Suppressor macrophage treated with lipopolysaccharide for 4 hours (primary cell): ENCODE measurements at places on chromosomes 6 and 20.

GRCh38 chr6:137216875-137217553 is 2.2 kb downstream of the IFNGR1 start:
- DNase-seq: no peak

GRCh38 chr6:73180763-73181619 is 44.3 kb downstream of the KHDC1L start:
- DNase-seq: peak; percentile 65

- no peak for DNase-seq
Measured at GRCh38 chr20:57310821-57311514, 18.6 kb upstream of the SPO11 start.

- peak; percentile 28 for DNase-seq
Measured at GRCh38 chr6:134065706-134066105, 13.3 kb upstream of the SLC2A12 start.

DNA sequence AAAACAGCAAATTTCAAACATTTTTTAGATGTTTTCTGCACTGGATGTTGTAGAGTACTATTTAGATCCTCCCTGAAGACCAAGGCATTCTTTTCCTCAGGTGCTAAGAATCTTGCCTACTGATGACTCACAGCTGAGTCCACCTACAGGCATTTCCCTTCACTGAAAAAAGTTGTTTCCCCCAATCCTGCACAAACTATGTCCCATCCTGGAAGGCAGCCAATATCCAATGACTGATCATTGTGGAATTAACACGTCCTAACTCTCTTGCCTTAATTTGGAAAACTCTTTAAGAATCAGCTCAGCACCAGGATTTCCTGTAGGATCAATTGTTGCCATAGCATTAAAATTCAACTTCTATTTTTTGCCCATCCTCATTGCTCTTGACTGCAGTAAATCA is 268.4 kb upstream of the IRAK1BP1 start:
- no peak for DNase-seq

DNA sequence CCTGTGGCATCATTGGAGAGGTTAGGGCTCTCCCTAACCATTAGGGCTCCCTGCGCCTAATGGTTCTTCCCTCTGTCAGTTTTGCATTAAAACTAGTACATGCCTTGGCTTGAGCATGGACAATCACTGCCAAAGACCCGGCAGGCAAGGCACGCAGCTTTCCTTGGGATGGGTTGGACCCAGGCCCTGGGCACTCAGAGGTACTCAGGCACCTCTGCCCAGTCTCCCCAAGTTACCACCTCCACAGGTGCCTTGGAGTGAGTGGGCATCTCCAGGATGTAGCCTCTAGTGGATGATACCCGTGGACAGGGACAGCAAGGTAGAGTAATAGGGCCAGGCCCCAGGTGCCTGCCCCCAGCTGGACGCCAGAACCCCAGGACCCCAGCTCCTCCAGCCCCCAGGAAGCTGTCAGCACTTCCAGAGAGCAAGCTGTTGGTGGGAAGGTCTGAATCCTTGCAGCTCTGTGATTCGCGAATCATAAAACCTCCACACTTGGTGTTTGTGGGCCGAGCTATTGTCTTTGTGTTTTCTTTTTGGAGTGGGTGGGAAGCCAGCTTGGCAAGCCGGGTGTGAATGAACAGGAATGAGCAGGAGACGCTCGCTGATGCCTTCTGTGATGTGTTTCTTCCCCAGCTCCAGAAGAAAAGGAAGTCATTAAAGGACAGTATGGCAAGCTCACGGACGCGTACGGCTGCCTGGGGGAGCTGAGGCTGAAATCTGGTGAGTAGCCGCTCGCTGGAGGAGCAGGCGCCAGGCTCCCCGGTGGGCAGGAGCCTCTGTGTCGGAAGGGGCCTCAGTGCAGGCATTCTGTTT is 35.1 kb downstream of the SYNJ2 start:
- DNase-seq: no peak

DNA sequence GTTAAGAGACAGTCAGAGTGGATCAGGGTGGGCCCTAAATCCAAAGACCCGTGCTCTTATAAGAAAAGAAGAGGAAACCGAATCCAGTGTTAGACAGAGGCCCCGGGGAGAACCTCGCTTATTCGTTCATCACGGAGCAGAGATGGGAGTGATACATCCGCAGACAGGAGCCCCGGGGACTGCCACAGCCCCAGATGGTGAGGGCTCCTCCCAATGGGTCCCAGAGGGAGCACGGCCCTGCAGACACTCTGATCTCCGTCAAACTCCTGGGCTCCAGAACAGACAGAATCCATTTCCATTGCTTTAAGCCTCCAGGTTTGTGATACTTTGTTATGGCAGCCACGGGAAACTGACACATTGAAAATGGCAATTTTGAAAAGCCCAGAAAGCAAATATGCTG is 47.0 kb downstream of the CDH4 start:
- DNase-seq: no peak

DNA sequence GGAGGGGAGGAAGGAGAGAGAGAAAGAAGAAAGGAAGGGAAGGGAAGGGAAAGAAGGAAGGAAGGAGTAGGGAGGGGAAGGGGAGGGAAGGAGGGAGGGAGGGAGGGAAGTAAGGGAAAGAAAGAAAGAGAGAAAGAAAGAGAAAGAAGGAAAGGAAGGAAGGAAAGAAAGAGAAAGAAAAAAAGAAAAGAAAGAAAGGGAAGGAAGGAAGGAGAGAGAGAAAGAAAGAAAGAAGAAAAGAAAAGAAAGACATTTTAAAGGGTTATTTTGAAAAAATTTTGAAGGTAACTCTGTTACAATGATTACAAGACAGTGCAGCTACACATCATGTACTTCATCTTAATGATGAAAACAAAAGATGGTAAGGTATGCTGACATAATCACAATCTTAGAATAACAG is 3.9 kb downstream of the KIAA0319 start:
- no peak for DNase-seq

DNA sequence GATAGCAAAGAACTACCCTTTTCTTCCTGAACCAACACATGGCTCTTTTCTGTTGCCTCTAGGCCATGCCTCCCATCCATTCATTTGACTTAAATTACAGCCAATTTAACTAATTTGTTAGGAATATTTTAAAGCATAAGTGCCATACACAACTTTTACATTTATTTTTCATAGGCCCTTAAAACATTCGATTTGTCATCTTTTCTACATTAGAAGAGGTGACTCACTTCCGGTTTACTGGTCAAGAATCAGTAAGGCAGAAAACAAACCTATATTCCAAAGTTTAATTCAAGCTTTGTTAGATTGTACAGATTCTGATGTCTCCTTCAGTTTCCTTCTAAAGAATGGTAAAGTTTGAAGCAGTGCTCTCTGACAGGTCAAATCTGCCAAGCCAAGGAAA is 344.3 kb downstream of the SAMD5 start:
- no peak for DNase-seq

GRCh38 chr6:109978174-109979032 is at the start of gene GPR6:
TSS of gene GPR6 (plus strand) at chr6:109978311. CDS start at chr6:109979113, 802 bp downstream.
- peak; percentile 81 for DNase-seq

DNA sequence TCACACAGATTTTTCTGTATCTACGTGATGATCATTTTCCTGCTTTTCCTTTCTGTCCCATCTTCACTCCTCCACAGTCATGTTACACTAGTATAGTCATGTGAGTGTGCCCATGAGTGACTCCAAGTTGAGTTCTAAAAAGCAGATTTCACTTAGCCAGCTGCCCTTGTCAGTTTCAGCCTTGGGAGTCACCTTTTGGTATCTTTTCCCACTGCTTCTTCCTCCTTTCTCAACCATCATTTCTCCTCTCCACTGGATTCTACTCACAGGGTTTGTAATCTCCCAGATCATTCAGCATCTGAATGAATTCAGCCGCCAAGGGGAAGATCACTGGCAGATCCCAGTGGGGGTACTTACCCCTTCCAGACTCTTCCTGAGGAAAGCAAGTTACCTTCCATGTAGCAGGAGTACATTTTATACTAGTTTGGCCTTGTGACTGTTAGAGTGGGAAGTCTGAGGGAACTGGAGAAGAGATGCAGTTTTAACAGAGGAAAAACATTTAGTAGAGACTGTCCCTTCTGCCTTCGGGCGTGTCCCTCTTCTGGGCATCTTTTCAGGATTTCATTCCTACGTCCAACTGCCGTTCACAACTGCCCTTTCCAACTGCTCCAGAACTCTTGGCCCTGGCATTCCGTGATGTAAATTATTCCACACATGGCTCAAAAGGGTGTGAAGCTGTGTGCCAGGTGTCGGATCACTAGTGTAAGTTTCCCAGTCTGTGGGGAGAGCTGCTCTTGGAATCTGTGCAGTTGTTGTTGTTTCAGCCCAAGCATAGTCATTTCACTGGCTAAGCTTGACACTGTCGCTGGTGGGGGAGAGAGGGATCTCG is 38.9 kb downstream of the BICRAL start:
- DNase-seq: no peak

DNA sequence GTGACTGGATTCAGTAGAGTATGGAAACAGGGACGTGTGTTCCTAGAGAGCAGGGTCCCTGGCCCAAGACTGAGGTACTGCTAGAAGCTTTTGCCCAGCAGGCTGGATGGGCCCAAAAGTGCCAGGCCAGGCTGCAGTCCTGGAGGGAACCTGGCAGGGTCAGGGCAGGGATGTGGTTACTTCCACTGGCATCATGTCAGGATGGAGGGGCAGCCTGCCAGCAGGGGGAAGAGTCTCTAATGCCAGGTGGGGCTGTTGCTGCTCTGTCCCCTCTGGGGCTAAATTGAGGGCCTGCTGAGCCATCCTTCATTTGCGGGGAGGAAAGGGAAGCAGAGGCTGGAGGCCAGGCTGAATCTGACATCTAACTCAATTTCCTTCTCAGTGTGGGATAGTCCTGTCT is 17.2 kb downstream of the ZDHHC14 start:
- no peak for DNase-seq

GRCh38 chr6:34489207-34489805 is 23.4 kb downstream of the PACSIN1 start:
- no peak for DNase-seq

DNA sequence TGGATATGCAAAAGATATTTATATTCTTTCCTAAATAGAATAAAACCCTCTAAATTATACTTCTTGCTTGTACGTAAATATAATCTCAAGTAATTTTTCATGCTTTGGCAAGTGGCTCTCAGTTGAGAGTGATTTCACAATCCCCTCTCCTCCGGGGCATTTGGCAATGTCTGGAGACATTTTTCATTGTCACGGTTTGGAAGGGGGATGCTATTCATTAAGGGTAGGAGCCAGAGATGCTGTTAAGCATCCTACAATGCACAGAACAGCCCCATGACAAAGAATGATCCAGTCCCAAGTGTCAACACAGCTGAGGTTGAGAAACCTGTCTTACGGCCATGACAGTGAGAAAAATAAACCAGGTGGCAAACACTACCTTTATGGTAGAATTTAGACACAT is 75.7 kb downstream of the AGPAT4 start:
- peak; percentile 22 for DNase-seq

DNA sequence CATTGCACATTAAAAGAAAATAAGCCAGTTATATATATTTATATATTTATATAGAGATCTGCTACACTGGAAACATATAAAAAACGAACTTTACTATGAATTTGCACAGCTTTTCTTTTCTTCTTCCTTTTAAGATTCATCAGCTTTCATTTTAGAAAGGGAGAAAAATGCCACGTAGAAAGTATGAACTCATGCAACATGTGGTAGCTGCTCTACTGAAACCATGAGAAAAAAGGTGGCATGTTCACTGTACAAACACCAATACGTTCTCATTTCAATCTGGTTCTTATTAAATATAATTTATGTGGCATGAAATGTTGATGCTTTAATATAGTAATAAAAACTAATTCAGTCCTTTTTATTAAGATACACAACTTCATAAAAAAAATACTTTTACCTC is 68.8 kb upstream of the THEMIS start:
- no peak for DNase-seq

DNA sequence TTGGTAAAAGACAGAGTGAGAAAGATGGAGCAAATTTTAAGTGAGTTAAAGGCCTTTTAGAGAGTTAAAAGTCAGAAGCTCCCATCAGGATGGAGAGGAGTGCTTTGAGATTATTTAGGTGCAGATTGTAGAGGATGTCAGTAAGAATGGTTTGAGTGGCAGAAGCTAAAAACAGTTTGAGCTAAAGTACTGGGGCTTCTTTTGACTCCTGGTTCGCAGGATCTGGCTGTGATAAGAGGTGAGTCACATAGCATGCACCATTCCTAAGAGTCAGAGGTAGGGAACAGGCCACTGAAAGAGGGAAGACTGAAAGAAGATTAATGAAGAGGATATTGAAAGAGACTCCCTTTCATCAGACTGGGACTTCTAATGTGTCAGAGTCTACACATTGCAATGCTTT is 1047.9 kb upstream of the MAP3K7 start:
- no peak for DNase-seq

GRCh38 chr6:43082806-43083655 is 6.9 kb downstream of the PTK7 start:
- DNase-seq: no peak

GRCh38 chr6:54719633-54720032 is 126.9 kb upstream of the FAM83B start:
- DNase-seq: no peak

DNA sequence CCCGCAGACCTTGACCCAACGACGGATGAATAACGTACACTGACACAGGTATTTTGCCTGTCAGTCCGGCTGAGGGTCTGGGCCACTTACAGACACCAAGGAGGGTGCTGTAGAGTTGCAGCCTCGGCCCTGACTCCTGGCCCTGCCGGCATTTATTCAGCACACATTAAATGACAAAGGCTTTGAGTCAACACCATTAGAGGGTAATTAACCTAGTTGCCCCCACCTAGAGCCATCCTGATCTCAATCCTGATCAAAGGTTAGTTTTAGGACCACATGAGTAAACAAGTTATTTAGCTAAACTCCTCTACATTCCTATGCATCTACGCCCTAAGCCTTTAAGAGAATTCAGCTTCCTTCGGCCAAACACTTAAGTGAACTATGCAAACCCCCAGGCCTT is 11.9 kb upstream of the PM20D2 start:
- no peak for DNase-seq

DNA sequence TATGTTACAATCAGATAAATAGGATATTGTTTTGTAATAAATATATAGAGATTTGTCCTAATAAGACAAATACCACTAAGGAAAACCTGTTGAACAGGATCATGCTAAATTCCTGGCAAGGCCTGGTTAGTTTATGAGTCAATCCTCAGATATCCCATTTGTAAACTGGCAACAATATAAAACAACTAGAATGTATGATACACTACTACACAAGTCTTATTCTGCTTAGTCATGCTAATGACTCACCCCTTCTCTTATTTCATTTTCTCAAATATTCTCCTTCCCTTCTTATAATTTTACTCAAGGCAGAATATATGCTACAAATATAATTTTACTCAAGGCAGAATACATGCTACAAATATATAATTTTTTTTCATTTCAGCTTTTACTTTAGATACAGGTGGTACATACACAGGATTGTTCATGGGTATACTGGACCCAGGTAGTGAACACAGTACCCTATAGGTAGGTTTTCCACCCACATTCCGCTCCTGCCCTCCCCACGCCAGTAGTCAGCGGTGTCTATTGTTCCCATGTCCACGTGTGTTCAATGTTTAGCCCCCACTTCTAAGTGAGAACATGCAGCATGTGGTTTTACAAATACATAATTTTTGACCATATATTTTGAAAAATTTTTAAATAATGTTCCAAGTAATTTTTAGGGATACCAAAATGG is 6.3 kb downstream of the OSER1 start:
- DNase-seq: peak; percentile 61

GRCh38 chr6:158205169-158205944 is 37.2 kb downstream of the GTF2H5 start:
- no peak for DNase-seq
